ENCODE measurements at places on chromosomes 1 and 21. TPM values are rescaled to one million over a fixed set of nuclear protein-coding genes. Genes with fewer than 3 reads are reported as not detected.
A peak's percentile ranks its signal among the peaks of the same experiment; 100 is the strongest.

DNA sequence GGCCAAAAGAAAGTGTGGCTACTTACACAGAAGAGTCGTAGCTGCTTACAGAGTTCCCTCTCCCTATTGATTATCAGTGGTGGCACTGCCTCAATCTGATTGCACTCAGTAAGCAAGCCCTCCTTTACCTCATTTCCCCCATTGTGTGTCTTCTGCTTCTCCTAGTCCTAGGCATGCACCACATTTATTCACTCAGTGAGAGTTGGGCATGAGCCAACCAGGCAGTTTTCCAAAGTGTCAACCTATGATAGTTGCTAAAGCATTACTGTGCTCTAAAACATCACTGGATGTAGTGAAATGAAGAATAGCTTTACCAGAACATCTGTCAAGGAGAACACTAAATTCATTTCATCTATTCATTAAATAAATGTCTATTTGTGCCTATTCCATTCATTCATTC, 19.3 kb downstream of the GJA5 start:
- no peak for DNase-seq

- DNase-seq = peak; percentile 34
These were observed 2.0 kb downstream of the EPHB2 start for GRCh38 chr1:22712502-22713271.

Gene FGR
- 0.17 TPM for total RNA-seq

Gene OR2T8
- not detected for total RNA-seq

- peak; percentile 43 for DNase-seq
These were observed 38.8 kb downstream of the HMGB4 start for GRCh38 chr1:33902486-33903209.

GRCh38 chr1:159067699-159068621, 8.6 kb downstream of the AIM2 start:
- DNase-seq = no peak

DNA sequence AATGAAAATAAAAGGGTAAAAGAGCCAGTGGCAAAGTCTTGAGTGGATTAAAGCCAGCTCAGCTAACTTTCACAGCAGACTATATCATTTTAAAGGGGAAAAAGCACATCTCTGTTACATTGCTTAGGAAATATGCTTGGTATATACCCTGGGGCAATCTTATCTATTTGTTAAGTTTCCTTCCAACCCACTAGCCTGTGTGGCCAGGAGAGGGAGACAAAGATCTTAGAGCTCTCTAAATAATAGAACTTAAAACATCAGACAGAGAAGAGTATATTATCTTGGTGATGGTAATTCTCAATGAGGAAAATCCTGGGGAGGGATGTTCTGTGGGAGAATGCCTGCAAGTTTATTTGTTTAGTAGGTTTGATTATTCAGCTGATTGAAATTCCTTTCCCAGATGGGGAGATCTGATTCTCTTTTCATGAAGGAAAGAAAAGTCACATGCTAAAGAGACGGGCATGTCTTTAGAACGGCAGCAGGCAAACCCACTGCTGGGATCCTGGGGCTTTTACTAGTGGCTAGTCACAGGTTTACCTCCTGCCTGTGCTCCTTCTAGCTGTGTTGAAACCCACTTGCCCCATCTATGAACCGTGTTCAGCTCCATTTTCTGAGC, 3.6 kb downstream of the KCNE2 start:
- peak; percentile 46 for DNase-seq

GRCh38 chr21:42599962-42600361, 53.5 kb upstream of the PDE9A start:
- DNase-seq = no peak

GRCh38 chr1:34360574-34360973, 183.9 kb downstream of the C1orf94 start:
- DNase-seq = peak; percentile 1

GRCh38 chr1:39898648-39899603, 2.8 kb downstream of the MYCL start:
- DNase-seq = peak; percentile 74

DNA sequence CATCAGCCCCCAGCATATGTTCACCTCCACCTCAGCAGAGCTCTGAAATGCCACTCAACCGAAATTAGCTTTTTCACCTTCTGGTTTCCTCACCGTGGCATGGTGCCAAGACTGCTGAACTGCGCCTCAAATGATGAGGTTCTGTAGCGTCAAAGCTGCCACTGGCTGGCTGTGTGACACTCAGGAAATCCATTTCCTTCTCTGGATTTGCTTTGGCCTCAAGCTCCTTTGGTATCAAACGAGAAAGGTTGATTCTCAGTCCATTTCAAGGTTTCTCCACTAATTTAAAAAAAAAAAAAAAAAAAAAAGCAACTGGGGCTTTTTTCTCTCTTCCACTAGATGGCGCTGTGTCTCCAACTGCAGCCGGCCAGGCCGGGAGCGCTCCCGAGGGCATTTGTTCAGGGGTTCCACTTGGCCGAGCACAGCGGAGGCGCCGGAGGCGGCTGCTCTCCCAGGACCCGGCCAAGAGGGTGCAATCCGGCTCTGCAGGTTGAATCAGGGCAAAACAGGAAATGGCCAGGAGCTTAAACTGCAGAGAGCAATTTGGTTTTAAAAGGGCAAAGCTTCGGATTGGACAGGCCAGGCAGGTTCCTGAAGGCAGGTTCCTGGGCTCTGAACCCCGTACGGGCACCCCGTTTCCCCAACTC, 26.5 kb upstream of the PLA2G2C start:
- no peak for DNase-seq

Gene ZC3H12A
- total RNA-seq = 12.6 TPM

DNA sequence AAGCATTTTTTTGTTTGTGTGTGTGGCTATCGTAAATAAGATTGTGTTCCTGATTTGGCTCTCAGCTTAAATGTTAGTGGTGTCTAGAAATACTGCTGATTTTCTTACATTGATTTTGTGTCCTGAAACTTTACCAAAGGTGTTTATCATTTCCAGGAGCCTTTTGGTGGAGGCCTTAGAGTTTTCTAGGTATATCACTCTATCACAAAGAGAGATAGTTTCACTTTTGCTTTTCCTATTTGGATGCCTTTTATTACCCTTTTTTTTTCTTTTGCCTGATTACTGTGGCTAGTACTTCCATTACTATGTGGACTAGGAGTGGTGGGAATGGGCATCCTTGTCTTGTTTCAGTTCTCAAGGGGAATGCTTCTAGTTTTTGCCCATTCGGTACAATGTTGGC, 109.6 kb downstream of the S1PR1 start:
- no peak for DNase-seq

- peak; percentile 2 for DNase-seq
These were observed 57.5 kb downstream of the TYW3 start for GRCh38 chr1:74790453-74790852.

- no peak for DNase-seq
These were observed 31.3 kb upstream of the CLCA4 start for GRCh38 chr1:86515597-86515996.

- DNase-seq = no peak
These were observed 41.8 kb upstream of the C1orf198 start for GRCh38 chr1:230909974-230910754.

DNA sequence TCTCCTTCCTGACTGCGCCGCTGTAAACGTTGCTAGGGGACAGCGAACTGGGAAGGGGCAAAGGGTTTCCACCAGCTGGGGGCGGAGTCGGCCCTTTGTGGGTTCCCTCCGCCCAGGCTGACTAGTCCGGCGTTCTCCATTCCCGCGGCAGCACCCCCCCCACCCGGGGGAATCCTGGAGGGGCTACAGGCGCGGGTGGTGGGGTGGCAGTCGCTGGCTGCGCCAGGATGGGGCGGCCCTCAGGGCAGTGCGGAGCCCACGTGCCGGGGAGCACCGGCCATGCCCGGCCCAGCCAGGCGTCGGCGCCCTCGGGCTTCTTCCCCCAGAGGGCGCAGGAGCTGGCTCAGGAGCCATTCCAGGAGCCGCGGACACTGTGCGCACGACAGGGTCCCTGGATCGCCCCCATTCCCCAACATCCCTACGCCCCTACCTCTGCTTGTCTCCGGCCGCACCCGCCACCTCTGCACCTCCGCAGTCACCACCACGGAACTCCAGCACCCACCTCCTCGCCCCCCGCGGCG, 476 bp downstream of the BATF3 start:
- DNase-seq = no peak

GRCh38 chr1:193299038-193299437, 112.6 kb upstream of the B3GALT2 start:
- DNase-seq = no peak

Gene SPRR1A
- not detected for total RNA-seq

- DNase-seq = no peak
These were observed 116.5 kb downstream of the ZP4 start for GRCh38 chr1:237774246-237774645.

Gene CHI3L1
- 0.34 TPM for total RNA-seq

All from astrocyte (in vitro differentiated cells and primary cell).